Esophagus muscularis mucosa (tissue), 4 donors: ENCODE measurements at places on chromosomes 3 and 15. TPM values are rescaled to one million over a fixed set of nuclear protein-coding genes. Genes with fewer than 3 reads are reported as not detected.

Gene FSIP1
- 1.6 TPM for total RNA-seq

Gene ZPLD1
- 0.26 TPM for total RNA-seq

Gene CNTN3
- 1.2 TPM for total RNA-seq

Gene CBLB
- 35.7 TPM for total RNA-seq

Gene CYP8B1
- not detected for total RNA-seq

Gene LTF
- total RNA-seq: 1.7 TPM

Gene IL17RE
- 1.3 TPM for total RNA-seq

Gene XIRP1
- not detected for total RNA-seq

Gene CNTN4
- 6.6 TPM for total RNA-seq

Gene PIERCE2
- total RNA-seq: 4.2 TPM

Gene CDC25A
- total RNA-seq: 1.3 TPM

Gene RFTN1
- total RNA-seq: 125 TPM

Gene GOLGA6B
- total RNA-seq: not detected

Gene CADM2
- total RNA-seq: 11.6 TPM

Gene FMN1
- 12.5 TPM for total RNA-seq

Gene SLC6A11
- not detected for total RNA-seq

Gene AHSG
- not detected for total RNA-seq

Gene PTX3
- total RNA-seq: 2.1 TPM

Gene PLCL2
- total RNA-seq: 5.9 TPM

Gene DPH6
- 7.7 TPM for total RNA-seq

Gene CHL1
- total RNA-seq: 46.5 TPM

Gene SLC22A14
- not detected for total RNA-seq

Gene IFRD2
- 97.5 TPM for total RNA-seq

Gene LRRIQ4
- not detected for total RNA-seq

Gene TMEM158
- total RNA-seq: 2.4 TPM

Gene LNP1
- total RNA-seq: 1.8 TPM

Gene CAPN3
- 2.3 TPM for total RNA-seq

Gene SKOR1
- total RNA-seq: 1.2 TPM

Gene RLBP1
- 0.50 TPM for total RNA-seq

Gene FES
- total RNA-seq: 28.7 TPM

Gene CTXN2
- not detected for total RNA-seq

Gene RASGRF1
- total RNA-seq: 0.17 TPM

Gene GP5
- total RNA-seq: not detected

Gene CLDN16
- not detected for total RNA-seq

Gene PRICKLE2
- total RNA-seq: 99.9 TPM

Gene IL1RAP
- 13.9 TPM for total RNA-seq

Gene CELF6
- total RNA-seq: 2.9 TPM

Gene TBCCD1
- total RNA-seq: 9.9 TPM

Gene HACD2
- total RNA-seq: 20.5 TPM

Gene GRAMD1C
- total RNA-seq: not detected

Gene ARGFX
- total RNA-seq: not detected
